ENCODE measurements at places on chromosomes 5 and 9. TPM values are rescaled to one million over a fixed set of nuclear protein-coding genes. Genes with fewer than 3 reads are reported as not detected.
A peak's percentile ranks its signal among the peaks of the same experiment; 100 is the strongest.

GRCh38 chr9:121451586-121451985, 48.1 kb downstream of the GGTA1 start:
- no peaks in the 10 kb centered on the region for H3K27me3 ChIP-seq
- peaks cover 19% of the 10 kb centered on the region for H3K36me3 ChIP-seq
- peaks cover 40% of the 10 kb centered on the region for H3K4me1 ChIP-seq
- H3K4me3 ChIP-seq, result no peak overlapping the region
- no peak overlapping the region for H3K27ac ChIP-seq

- H3K4me1 ChIP-seq, result no peaks in the 10 kb centered on the region
- no peak overlapping the region for H3K27ac ChIP-seq
- no peak overlapping the region for H3K4me3 ChIP-seq
- no peaks in the 10 kb centered on the region for H3K27me3 ChIP-seq
Measured at GRCh38 chr5:103505581-103506305, 56.8 kb downstream of the NUDT12 start.

- H3K4me3 ChIP-seq, result no peak overlapping the region
- no peaks in the 10 kb centered on the region for H3K36me3 ChIP-seq
- H3K4me1 ChIP-seq, result no peaks in the 10 kb centered on the region
- H3K27ac ChIP-seq, result no peak overlapping the region
- DNase-seq, result no peak
Measured at GRCh38 chr5:17511775-17512325, 6.3 kb upstream of the TAF11L3 start.

- H3K36me3 ChIP-seq, result no peaks in the 10 kb centered on the region
- peaks cover 15% of the 10 kb centered on the region for H3K27me3 ChIP-seq
- no peak overlapping the region for H3K27ac ChIP-seq
- H3K4me1 ChIP-seq, result no peaks in the 10 kb centered on the region
- DNase-seq, result no peak
- no peak overlapping the region for H3K4me3 ChIP-seq
Measured at GRCh38 chr5:55187370-55187769, 14.4 kb upstream of the CDC20B start.

DNA sequence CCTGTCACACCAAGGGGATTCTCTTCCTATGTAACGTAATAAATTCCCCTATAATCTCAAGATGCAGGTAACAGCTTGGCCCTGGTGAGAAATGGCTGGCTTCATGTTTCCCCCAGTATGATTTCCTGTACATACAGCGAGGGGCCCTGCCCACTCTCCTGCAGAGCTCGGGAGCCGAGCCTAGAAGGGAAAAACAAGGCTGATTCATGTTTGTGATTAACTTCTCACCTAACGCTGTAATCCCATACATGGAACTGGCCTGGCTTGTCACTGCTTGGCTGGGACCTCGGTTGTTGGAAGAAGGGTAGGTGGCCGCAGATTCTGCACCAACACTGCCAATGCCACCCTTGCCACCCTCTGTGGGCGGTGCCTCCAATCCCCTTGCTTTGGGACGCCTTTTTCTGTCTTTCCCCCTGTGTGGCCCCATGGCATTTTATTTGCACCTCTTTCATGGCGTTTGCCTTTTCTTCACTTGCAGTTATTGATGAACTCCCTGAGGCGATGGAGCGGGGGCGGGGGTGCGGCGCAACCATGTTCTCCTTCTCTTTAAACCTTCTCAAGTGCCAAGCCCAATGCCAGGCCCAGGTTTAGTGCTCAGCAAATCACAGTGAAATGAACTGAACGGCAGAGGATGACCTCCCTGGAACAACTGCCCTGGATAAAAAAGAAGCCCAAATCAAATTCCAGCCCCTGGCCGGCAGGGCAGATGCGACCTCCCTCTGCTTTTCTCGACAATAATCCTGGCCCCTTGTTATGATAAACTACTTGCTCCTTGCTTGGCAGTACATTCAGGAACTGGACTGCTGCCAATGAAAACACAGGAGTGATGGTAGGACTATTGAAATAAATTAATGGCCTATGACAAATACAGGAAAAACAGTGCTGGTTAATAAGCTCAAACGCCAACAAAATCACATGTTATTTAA, 108.1 kb downstream of the TMEM174 start:
- H3K4me3 ChIP-seq, result peak overlapping the region; percentile 25
- peak; percentile 80 for DNase-seq
- no peaks in the 10 kb centered on the region for H3K27me3 ChIP-seq
- peak overlapping the region; percentile 79 for H3K27ac ChIP-seq
- peaks cover 7% of the 10 kb centered on the region for H3K4me1 ChIP-seq

Gene CEL
- 5.3 TPM for total RNA-seq

- no peak overlapping the region for H3K27ac ChIP-seq
- no peak for DNase-seq
- no peaks in the 10 kb centered on the region for H3K27me3 ChIP-seq
- H3K4me3 ChIP-seq, result no peak overlapping the region
Measured at GRCh38 chr5:2378108-2378507, 373.4 kb downstream of the IRX2 start.

DNA sequence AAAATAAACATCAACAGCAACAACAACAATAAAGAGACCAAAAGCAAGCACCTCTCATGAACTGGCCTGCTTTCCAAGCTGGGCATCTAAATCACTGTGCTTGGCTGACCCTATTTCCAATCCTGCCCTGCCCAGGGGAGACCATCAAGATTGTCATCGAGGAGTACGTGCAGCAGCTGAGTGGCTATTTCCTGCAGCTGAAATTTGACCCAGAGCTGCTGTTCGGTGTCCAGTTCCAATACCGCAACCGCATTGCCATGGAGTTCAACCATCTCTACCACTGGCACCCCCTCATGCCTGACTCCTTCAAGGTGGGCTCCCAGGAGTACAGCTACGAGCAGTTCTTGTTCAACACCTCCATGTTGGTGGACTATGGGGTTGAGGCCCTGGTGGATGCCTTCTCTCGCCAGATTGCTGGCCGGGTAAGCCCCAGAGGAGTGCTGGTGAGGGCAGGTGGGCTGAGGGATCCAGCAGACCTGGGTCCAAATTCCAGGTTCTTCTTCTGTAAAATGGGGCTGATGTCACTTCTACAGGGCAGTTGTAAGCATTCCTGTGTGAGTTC, 15.6 kb downstream of the PTGS1 start:
- DNase-seq, result no peak
- no peaks in the 10 kb centered on the region for H3K27me3 ChIP-seq
- H3K4me1 ChIP-seq, result no peaks in the 10 kb centered on the region
- H3K4me3 ChIP-seq, result no peak overlapping the region
- no peak overlapping the region for H3K27ac ChIP-seq

- H3K27me3 ChIP-seq, result peaks cover 6% of the 10 kb centered on the region
- peaks cover 3% of the 10 kb centered on the region for H3K4me1 ChIP-seq
- H3K27ac ChIP-seq, result no peak overlapping the region
- no peaks in the 10 kb centered on the region for H3K36me3 ChIP-seq
Measured at GRCh38 chr5:174751154-174752000, 27.0 kb downstream of the MSX2 start.

GRCh38 chr9:107732781-107733522, 243.4 kb upstream of the KLF4 start:
- DNase-seq, result no peak
- no peaks in the 10 kb centered on the region for H3K27me3 ChIP-seq
- peak overlapping the region; percentile 89 for H3K27ac ChIP-seq
- H3K36me3 ChIP-seq, result no peaks in the 10 kb centered on the region
- peak overlapping the region; percentile 58 for H3K4me3 ChIP-seq

DNA sequence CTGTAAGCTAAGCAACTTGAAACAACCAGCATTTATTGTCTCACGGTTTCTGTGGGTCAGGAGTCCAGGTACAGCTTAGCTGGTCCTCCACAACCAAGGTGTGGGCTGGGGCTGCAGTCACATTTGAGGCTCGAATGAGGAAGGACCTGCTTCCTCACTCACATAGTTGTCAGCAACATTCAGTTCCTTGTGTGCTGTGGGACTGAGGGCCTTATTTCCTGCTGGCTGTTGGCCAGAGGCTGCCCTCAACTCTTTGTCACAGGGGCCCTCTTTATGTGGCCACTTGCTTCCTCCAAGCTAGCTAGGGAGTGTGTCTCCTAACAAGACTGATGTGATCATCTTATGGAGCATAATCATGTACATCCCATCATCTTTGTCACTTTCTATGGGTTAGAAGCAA, 29.2 kb upstream of the SEMA4D start:
- no peaks in the 10 kb centered on the region for H3K36me3 ChIP-seq
- no peaks in the 10 kb centered on the region for H3K27me3 ChIP-seq
- H3K27ac ChIP-seq, result no peak overlapping the region
- H3K4me1 ChIP-seq, result no peaks in the 10 kb centered on the region
- no peak for DNase-seq
- H3K4me3 ChIP-seq, result no peak overlapping the region

DNA sequence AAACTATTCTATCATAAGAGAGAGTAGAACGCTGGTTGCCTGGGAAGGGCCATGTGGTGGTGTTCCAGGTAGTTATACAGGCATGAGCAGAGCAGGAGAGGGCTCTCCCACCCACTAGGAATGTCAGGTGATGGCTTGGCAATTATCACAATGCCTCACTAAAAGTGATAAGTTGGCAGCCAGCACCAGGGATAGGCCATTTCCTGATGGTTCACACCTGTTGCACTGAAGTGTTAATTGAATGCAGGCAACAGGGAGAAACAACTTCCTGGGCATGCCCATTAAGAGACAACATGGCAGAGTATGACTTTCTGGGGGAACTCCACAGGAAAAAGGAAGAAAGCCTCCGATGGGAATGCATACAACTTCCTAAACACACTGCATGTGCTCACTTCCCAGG, 593.2 kb downstream of the ELAVL2 start:
- H3K36me3 ChIP-seq, result no peaks in the 10 kb centered on the region
- no peaks in the 10 kb centered on the region for H3K27me3 ChIP-seq
- no peaks in the 10 kb centered on the region for H3K4me1 ChIP-seq
- no peak overlapping the region for H3K4me3 ChIP-seq

Gene SPATA31A3
- not detected for total RNA-seq

DNA sequence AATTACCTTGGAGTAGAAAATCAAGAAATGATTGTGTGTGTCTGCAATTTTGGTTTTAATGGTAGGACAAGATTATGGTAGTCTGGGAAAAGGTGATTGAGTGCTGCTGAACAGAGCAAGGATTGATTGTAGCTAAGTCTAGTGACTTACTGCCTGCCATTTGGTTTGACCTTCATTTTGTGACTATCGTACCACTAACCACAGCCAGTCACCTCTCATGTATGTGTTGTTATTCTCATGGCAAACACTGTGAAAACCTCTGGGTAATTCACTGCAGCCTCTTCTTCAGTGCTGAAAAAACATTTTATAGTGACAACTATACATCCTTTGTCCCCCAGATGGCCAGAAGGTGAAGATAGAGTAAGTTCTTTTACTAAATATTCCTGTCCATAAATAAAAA, 37.5 kb downstream of the CTNNA1 start:
- H3K36me3 ChIP-seq, result no peaks in the 10 kb centered on the region
- H3K27ac ChIP-seq, result no peak overlapping the region
- H3K4me3 ChIP-seq, result no peak overlapping the region
- DNase-seq, result no peak
- no peaks in the 10 kb centered on the region for H3K27me3 ChIP-seq
- H3K4me1 ChIP-seq, result peaks cover 22% of the 10 kb centered on the region

DNA sequence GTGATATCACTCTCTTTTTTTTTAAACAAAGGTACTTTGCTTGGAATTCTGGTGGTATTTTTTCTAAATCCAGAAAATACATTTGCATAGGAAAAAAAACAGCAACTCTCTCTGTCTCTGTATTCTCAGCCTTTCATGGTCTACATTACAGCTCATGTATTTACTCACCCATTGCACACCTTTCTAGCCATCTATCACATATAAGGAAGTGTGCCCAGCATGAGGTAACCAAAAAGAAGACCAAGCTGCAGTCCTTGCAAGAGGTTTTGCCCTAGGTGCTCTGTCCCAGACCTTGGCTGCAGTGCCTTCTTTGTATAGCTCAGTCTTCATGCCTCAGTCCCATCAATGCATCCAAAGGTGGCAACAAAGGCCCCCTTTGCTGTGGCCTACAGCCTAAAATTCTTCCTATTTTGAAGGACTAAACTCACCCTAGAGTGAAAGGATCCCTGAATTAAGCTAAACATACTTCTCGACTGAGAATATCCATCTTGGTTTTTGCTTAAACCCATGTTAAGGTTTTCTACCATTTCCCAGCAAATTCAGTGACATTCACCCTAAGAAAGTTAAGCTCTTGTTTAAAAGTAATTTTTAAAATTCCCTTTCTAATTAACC, 446.4 kb downstream of the KIF4B start:
- H3K27me3 ChIP-seq, result no peaks in the 10 kb centered on the region
- no peaks in the 10 kb centered on the region for H3K36me3 ChIP-seq
- H3K4me3 ChIP-seq, result no peak overlapping the region
- no peaks in the 10 kb centered on the region for H3K4me1 ChIP-seq

- H3K36me3 ChIP-seq, result peaks cover 27% of the 10 kb centered on the region
- H3K4me3 ChIP-seq, result no peak overlapping the region
- H3K27me3 ChIP-seq, result no peaks in the 10 kb centered on the region
- no peak overlapping the region for H3K27ac ChIP-seq
Measured at GRCh38 chr5:67142816-67143215, 53.8 kb downstream of the CD180 start.

GRCh38 chr9:97565262-97565661, 63.8 kb downstream of the TMOD1 start:
- H3K27me3 ChIP-seq, result no peaks in the 10 kb centered on the region
- peaks cover 37% of the 10 kb centered on the region for H3K4me1 ChIP-seq
- peaks cover 33% of the 10 kb centered on the region for H3K36me3 ChIP-seq
- no peak overlapping the region for H3K27ac ChIP-seq

Gene SMIM3
- 28.4 TPM for total RNA-seq

DNA sequence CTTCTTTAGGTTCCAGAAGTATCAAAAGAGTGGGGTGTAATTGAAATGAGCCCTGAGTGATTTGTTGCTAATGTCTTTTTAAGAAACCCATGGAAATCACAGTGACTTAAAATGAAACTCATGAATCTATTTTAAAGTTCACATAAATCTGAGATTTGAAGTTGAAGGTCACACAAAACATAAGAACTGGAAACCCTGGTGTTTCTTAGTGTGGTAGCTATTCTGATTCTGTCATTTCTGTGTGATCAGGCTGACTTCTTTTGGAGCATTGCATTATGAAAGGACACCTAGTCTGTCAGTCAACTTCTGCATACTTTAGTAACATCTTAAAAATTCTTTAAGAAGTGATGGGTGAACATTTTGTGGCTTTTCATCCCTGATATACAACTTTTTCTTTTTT, 448.8 kb downstream of the TLE4 start:
- no peaks in the 10 kb centered on the region for H3K27me3 ChIP-seq
- H3K36me3 ChIP-seq, result no peaks in the 10 kb centered on the region
- no peaks in the 10 kb centered on the region for H3K4me1 ChIP-seq
- DNase-seq, result no peak
- H3K27ac ChIP-seq, result no peak overlapping the region

DNA sequence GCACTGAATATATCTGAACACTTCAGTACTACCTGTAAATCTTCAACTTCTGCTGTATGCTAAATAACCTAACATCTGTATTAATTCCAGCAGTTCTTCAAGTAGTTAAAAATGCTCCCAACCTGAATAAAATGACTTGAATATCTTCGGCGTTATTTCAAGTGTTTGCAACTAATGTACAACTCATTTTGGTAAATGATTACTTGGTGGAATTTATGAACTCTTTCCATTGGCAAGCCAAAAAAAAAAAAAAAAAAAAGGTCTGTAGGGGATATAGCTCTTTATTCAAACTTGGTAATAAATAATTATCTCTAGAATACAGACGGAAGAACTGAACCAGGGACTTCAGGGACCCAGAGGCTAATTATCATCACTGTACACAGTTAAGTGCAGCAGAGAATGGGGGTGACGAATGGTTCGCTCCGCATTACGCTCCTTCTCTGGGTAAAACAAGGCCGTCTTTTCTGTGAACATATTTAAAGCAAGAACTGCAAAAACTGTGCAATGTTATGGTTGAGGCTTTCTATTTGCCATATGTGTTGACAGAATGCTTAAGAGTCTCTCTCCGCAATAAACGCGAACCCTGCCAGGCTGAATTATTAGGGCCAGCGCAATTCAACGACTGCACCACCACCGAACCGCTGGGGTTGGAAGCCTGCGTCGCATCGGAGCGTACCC, 1.9 kb upstream of the ERBIN start:
- H3K27me3 ChIP-seq, result no peaks in the 10 kb centered on the region
- H3K27ac ChIP-seq, result peak overlapping the region; percentile 94
- H3K4me1 ChIP-seq, result peaks cover 19% of the 10 kb centered on the region
- H3K36me3 ChIP-seq, result no peaks in the 10 kb centered on the region

Measured in thoracic aorta (tissue), 2 donors.